Karpas-422 (cell line): ENCODE measurements at places on chromosomes 5 and 9. TPM values are rescaled to one million over a fixed set of nuclear protein-coding genes. Genes with fewer than 3 reads are reported as not detected.

GRCh38 chr9:92405818-92406217, 1.4 kb upstream of the OGN start:
- H3K4me3 ChIP-seq: peak overlapping the region; percentile 67
- no peaks in the 10 kb centered on the region for H3K27me3 ChIP-seq
- peaks cover 72% of the 10 kb centered on the region for H3K4me1 ChIP-seq
- H3K27ac ChIP-seq: peak overlapping the region; percentile 97

- H3K36me3 ChIP-seq: no peaks in the 10 kb centered on the region
- peak overlapping the region; percentile 52; the same call in 1 of the 2 replicates for H3K4me3 ChIP-seq
- H3K4me1 ChIP-seq: peaks cover 38% of the 10 kb centered on the region
- H3K27me3 ChIP-seq: no peaks in the 10 kb centered on the region
- peak overlapping the region; percentile 87 for H3K27ac ChIP-seq
These were observed 161.3 kb downstream of the ZNF608 start for GRCh38 chr5:124584991-124585715.

- no peaks in the 10 kb centered on the region for H3K4me1 ChIP-seq
- DNase-seq: no peak
- H3K36me3 ChIP-seq: no peaks in the 10 kb centered on the region
- H3K27me3 ChIP-seq: no peaks in the 10 kb centered on the region
- no peak overlapping the region for H3K4me3 ChIP-seq
These were observed 49.8 kb downstream of the MAP1B start for GRCh38 chr5:72156946-72157624.

DNA sequence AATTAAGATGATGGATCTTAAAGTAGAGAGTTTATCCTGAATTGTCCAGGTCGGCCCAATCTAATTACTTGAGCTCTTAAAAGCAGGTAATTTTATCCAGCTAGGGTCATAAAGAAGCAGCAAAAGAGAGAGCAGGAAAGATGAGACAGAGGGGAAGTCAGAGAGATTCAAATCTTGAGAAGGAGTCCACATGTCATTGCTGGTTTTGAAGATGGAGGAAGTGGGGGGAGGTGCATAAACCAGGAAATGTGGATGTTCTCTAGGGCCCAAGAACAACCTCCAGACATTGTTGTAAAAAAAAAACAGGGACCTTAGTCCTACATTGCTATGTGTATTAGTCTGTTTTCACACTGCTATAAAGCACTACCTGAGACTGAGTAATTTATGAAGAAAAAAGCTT, 66.4 kb downstream of the SLCO4C1 start:
- no peak overlapping the region for H3K27ac ChIP-seq
- no peaks in the 10 kb centered on the region for H3K27me3 ChIP-seq
- H3K4me1 ChIP-seq: no peaks in the 10 kb centered on the region

DNA sequence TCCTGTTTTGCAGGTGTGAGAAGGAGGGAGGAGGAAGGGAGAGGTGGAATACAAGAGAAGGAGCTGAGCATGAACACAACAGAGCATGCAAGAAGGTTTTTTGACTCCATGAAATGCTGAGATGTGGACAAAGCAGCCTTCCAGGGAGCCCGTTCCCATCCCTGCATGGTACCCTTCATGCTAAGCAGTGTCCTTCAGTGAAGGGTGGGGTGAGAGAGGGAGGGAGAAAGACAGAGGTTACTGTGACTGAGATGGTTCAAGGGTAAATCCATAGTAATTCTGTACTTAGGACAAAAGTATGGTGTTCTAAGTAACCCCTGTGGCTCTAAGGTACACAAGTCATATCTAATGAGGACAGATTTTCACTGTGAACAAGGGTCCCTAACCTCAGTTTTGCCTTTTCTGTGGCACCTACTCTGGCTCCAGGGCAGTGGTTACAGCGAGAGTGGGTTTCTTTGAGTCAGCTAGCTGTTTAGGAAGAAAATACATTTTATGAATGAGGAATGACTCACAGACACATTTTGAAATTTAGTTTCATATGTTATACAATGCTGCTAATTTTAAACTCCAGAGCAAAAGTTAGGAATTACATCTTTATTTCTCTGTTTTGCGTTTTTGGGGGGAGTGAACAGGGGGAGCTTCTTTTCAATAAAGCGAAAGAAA, 184.9 kb upstream of the SLC12A2 start:
- H3K4me1 ChIP-seq: peaks cover 14% of the 10 kb centered on the region
- no peaks in the 10 kb centered on the region for H3K27me3 ChIP-seq
- no peak overlapping the region for H3K27ac ChIP-seq
- DNase-seq: no peak
- H3K4me3 ChIP-seq: no peak overlapping the region
- H3K36me3 ChIP-seq: no peaks in the 10 kb centered on the region

DNA sequence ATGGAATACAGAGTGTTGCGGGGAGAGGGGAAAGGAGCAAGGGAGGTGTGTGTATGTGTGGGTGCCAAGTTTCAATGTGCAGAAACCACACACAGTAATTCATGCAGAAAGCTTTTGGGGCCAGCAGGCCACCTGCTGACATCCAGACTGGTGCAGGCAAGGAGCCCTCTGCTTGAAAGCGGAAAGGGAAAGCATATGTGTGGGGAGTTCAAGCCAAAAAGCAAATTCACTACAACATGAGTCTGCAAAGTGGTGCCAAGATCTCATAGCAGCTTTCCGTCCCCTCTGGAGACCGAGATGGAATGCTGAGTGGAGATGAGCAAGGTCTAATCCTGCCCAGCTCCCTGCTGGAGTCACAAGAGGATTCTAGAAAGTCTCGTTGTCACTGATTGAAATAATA, 159.7 kb upstream of the VLDLR start:
- H3K27me3 ChIP-seq: no peaks in the 10 kb centered on the region
- DNase-seq: peak; percentile 64
- H3K27ac ChIP-seq: peak overlapping the region; percentile 55
- peaks cover 5% of the 10 kb centered on the region; the same call in 1 of the 2 replicates for H3K36me3 ChIP-seq

DNA sequence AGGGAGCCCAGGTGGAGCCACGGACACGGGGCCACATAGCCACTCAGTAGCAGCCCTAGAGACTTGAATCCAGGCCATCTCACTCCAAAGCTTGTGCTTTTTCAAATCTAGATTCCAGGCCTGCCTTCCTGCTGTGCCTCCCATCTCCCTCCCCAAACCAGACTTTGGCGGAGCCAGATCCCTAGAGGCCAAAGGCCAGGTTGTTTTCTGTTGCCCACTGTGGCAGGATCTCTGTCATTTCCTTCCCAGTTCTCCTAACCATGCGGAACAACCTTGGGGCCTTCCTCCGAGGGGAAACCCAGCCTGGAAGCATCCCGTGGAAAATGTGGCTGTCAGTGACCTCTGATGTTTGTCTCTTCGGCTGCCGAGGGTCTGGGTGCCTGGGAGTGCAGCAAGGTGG, 16.4 kb upstream of the RPS14 start:
- no peaks in the 10 kb centered on the region for H3K27me3 ChIP-seq
- H3K4me3 ChIP-seq: no peak overlapping the region
- peaks cover 11% of the 10 kb centered on the region for H3K4me1 ChIP-seq
- DNase-seq: no peak
- no peak overlapping the region for H3K27ac ChIP-seq

Gene NTRK2
- total RNA-seq: not detected in 2 replicates

Gene FLT4
- total RNA-seq: not detected in 2 replicates

Gene ABO
- not detected in 2 replicates for total RNA-seq
